ENCODE measurements at places on chromosomes 7 and 10.

DNA sequence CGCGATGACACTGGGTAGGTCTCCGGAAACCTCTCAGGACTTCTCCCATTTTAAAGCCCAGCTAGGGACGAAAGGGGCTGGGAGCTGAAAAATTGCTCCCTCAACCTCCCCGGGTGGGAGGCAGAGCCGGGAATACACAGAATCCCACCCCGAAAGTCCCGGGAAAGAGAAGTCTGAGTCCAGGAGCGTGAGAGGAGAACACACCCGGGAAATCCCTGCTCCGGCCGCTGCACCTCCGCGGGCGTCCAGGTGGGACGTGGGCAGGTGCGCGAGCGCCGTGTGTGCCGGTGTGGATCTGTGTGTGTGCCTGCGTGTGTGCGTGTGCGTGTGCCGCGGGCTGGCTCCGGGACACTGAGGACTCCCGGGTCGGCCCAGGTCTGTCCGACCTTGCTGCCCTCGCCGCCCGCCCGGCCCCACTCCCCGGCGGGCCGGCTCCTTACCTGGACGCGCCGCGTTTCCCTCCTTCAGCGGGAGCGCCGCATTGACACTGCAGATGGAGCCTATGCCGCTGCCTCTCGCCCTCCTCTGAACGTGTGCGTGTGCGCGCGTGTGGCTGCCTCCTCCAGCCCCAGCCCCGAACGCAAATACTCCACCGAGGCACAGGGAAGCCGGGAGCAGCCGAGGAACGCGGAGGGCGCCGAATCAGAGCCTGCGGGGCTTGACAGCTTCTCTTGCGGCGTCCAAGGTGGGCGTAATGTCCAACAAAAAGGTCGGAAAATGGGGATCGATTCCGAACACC lies at the start of gene PLXNA4:
PLXNA4 (minus strand) TSS at position 489 of the 739 bp plus-strand sequence. CDS start 67,777 bp downstream, outside the sequence.
- peak; percentile 73 for DNase-seq

GRCh38 chr7:66466081-66466600 lies 162.5 kb upstream of the KCTD7 start:
- no peak for DNase-seq

- DNase-seq = no peak
These were observed 190.4 kb downstream of the SKIDA1 start for GRCh38 chr10:21334891-21335696.

DNA sequence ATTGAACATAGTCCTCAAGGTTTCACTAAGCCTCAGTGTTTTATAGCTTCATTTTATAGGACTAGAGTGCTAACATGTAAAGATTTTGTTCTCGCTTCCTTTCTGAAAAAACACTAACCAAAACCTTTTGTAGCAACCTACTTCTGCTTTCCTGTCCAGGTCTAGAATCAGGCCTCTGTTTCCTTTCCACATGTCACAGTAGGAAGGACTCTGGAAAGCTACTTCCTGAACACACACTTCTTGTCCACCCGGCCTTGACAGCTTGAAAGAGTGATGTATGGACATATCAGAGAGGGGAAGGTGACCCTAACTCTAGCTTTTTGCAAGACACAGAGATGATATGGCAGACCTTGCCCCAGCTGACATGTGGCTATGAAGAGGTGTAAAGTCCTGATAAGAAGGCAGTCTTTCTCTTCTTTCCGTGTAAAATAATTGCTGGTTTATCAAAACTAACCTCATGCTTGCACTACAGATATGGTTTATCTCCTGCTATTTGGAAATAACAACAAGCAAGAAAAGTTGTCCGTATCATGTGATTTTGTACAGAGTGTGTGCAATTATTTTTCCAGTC lies 175.4 kb downstream of the SKAP2 start:
- DNase-seq = no peak

DNA sequence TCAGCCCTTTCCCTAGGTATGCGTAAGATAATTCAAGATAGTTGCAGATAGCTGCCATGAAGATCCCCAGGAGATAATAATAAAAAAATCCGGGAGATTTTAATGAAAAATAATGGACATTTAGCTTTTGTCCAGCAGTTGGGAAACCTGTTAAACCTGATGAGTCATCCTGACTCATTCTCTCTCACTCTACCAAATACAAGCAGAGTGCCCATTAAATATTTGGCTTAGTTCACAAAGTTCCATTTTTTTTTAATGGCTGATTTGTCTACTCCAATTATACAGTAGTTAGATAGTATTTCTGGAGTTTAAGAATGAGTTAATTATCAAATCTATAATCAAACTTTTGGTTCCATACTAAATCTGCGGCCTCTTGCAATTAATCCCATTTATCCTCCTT lies 2.1 kb upstream of the SHTN1 start:
- no peak for DNase-seq

DNA sequence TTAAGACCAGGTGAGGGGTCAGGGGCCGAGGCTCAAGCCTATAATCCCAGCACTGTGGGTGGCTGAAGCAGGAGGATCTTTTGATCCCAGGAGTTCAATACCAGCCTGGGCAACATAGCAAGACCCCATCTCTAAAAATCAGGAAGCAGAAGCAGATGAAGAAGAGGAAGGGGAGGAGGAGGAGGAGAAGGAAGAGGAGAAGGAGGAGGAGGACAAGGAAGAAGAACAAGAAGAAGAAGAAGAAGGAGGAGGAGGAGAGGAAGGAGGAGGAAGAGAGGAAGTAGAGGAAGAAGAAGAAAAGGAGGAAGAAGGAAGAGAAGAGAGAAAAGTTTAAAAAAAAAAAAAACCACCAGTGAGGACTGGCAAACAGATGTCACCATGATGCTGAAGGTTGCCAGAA lies 92.0 kb upstream of the TMEM26 start:
- no peak for DNase-seq

- DNase-seq = no peak
These were observed 4.6 kb upstream of the BLVRA start for GRCh38 chr7:43753843-43754242.

GRCh38 chr10:77756319-77757232 lies 119.0 kb upstream of the KCNMA1 start:
- no peak for DNase-seq

DNA sequence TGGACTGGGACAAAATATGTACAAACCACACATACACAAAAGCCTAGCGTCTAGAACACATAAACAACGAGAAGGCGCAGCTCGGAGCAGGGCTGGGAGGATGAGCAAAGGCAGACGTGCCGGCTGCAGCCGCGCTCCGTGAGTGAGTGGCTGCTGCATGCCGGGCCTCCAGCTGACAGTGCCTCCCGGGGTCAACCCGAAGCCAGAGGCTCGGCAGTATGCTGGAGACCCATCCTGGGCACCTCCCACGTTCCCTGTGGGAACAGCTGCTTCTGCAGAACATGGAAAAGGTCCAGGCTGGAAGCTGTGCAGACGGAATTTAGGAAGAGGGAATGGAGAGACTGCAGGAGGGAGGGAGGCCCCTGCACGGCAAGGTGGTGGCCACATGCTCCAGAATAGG lies 3.6 kb upstream of the GPR146 start:
- DNase-seq = peak; percentile 70

DNA sequence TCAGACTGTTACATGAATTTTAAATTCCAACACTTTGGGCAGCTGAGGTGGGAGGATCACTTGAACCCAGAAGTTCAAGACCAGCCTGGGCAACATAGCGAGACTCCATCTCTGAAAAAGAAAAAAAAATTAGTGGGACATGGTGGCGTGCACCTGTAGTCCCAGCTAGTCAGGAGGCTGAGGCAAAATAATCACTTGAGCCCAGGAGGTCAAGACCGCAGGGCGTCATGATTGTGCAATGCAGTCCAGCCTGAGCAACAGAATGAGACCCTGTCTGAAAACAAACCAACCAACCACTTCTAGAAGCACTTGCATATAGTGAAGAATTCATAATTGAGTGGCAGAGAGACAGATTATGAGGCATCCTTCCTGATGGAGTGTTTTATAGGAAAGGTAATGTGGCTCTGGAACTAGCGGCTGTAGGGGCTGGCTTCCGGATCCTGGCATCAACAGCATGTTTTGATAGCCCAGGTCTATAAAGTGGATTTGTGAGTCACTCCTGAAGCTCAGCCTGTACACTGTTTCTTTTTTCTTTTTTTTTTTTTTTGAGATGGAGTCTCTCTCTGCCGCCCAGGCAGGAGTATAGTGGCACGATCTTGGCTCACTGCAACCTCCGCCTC lies 40.3 kb upstream of the RSBN1L start:
- no peak for DNase-seq

GRCh38 chr10:119878524-119878923 lies 5.9 kb upstream of the MCMBP start:
- DNase-seq = no peak

GRCh38 chr7:32496052-32496813 lies 944 bp downstream of the AVL9 start:
- peak; percentile 67 for DNase-seq

DNA sequence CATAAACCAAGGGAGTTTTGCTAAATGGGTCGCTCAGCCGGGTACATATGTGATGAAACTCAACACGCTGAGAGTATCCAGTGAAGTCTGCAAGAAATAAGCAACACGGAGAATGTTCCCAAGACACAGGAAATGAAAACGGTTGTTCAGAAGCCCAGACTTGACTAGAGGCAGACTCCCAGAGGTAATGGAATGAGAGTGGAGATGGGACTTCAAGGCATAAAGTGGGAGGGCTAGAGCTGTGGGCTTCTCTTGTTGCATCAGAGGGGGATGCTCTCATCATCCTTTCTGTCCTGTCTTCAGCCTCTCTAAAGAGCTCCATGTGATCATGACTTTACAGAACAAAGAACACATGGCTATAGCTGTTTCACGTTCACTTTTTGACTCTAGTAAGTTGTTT lies 88.3 kb downstream of the BAMBI start:
- no peak for DNase-seq

- no peak for DNase-seq
These were observed 240.8 kb upstream of the SLC26A5 start for GRCh38 chr7:103686763-103687162.

DNA sequence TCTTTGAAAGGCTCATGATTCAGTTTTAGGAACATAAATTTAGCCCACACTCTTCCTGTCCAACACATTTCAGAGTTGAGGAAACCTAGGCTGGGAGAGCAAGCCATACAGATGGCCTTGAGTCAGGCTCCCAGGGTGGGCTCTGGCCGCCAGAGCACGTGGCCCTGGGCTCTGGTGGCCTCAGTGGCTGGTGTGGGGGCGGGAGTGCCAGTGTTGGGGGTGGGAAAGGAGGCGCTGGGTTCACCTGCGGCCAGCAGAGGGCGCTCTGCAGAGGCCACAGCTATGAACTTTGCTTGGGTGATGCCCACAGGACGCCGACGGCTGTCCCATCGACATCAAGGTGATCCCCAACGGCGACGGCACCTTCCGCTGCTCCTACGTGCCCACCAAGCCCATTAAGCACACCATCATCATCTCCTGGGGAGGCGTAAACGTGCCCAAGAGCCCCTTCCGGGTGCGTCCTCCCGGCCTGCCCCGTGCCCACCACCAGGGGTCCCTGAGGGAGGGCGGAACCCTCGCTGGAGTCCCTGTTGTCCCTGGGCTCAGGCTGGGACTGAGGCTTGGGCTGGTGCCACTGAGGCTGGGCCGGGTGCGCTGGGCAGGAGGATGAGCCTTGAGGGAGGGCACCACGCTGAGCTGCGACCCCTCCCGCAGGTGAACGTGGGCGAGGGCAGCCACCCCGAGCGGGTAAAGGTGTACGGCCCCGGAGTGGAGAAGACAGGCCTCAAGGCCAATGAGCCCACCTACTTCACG lies 11.9 kb downstream of the FLNC start:
- no peak for DNase-seq

DNA sequence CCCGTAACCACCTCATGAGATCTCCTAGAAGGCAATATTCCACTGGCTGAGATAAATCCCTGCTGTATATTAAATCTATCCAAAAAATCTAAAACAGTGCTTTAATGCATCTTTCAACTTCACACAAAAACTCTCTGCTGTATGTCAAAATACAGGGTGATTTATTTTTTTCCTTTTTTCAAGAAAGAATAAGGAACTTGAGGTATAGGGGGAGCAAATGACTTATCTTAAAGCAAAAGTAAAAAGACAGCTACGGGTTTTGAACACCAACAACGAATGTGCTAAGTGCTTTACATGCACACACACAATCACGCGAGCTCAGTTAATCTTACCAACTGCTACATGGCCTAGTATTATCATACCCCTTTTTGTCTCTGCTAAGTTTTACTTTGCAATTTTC lies 168.9 kb upstream of the PHF14 start:
- DNase-seq = no peak

- DNase-seq = no peak
These were observed 54.5 kb downstream of the ADRA2A start for GRCh38 chr10:111131168-111131799.

DNA sequence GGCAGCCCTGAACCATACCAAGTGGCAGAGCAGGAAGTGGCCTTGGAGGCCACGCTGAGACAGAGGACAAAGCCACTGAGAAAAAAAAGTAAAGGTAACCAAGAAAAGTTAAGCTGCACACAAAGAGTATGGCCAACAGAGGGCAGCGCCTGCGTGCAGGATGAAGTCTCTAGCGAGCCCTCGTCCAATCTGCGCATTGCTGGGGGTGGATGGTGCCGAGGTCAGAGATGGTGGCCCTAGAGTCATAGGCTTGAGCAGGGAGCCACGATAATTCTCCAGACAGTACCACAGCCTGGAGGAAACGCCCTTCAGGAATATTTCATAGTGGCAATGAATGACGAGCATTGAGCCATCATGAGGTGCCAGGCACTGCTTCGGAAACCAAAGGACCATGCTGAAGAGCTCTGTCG lies 9.7 kb downstream of the ATP6V0E2 start:
- DNase-seq = peak; percentile 49

- DNase-seq = no peak
These were observed 95.7 kb downstream of the CDK6 start for GRCh38 chr7:92740700-92741126.

GRCh38 chr7:50220273-50220672 lies 84.2 kb upstream of the IKZF1 start:
- no peak for DNase-seq

GRCh38 chr10:122233857-122234348 lies 37.2 kb upstream of the BTBD16 start:
- peak; percentile 35 for DNase-seq

DNA sequence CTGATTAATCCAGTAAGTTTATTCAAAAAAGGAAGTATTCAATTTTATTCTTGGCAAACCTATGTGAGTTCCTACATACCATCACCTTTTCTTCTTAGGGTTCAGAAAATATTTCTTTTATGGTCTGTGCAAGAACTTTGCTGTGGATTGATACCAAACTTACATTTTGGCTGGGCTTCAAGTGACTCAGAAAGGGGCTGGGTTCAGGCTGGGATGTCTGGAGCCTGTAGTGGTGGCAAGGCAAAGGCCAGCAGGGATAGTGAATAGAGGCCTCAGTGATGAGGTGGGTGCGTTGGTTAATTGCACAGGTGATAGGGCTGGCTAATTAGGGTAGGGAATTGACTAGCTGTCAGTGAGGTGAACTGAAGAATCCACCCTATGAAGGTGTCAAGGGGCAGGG lies 40.2 kb upstream of the ATXN7L1 start:
- no peak for DNase-seq

Measured in right kidney (tissue), 9 donors.